Stimulated activated CD8-positive, alpha-beta memory T cell treated with anti-CD3 and anti-CD28 coated beads, Interleukin-15, amount 100 ng/mL, for 48 hours (primary cell): ENCODE measurements at places on chromosomes 2 and 18.

GRCh38 chr2:28855977-28856376 is 14.1 kb downstream of the TRMT61B start:
- no peak for DNase-seq

DNA sequence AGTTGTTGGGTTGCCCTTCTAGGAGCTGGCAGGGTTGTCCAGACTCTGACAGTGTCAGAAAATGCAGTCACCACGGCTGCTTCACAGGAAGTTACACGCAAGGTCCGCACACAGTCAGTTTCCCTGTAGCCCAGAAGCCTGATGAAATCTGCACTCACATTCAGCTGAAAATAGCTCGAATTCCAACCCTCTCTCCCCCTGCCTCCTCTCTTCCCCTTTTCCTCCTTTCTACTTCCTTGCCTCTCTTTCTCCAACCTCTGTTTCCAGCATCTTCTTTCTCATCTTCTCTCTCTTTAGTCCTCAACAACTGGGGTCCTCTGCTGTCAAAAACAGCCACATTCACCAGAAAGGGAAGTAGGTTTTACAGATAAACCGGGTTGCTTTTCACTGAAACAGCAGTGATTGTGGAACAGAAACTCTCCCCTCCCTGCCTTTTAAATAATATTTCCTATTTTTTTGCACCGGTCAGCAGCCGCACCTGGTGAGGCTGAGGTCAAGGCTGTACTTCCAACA is 69.3 kb downstream of the BCL11A start:
- no peak for DNase-seq

DNA sequence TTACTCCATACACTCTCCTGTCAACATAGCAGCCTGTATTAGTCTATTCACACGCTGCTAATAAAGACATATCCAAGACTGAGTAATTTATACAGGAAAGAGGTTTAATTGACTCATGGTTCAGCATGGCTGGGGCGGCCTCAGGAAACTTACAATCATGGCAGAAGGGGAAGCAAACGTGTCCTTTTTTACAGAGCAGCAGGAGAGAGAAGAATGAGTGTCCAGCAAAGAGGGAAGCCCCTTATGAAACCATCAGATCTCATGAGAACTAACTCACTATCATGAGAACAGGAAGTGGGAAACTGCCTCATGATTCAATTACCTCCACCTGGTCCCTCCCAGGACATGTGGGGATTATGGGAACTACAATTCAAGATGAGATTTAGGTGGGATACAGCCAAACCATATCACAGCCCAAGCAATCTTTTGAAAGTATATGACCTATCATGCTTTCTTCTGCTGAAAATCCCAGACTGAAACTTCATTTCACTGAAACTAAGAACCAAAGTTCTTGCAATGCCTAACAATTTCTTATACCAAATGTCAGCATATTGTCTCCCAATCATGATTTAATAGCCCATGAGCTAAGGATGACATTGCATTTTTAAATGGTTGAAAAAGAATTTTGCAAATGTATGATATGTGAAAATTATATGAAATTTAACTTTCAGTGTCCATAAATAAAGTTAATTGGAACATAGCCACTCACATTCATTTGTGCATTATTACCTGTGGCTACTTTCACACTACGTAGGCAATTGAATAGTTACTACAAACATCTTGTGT is 686.8 kb upstream of the ZEB2 start:
- DNase-seq, result no peak

DNA sequence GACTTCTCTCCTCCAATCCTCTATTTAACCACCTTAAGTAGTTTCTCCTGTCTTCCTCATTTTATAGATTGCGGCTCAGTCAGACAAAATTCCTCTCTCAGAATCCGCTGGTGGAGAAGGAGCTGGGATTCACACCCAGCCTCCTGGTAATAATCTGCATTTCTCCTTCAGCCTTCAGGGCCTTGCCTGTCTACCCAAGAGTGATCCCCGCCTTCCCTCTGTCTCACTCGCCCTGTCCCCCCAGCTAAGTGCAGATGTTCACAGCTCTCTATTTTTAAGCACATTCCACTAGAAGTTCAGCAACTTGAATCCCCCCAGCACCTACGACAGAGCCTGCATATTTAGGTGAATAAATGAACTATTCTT is 212.5 kb upstream of the HAAO start:
- DNase-seq, result no peak

- no peak for DNase-seq
Measured at GRCh38 chr2:169509298-169509885, at the start of gene KLHL41. TSS of gene KLHL41 (plus strand) at chr2:169509702. CDS start at chr2:169509779, 77 bp downstream.

DNA sequence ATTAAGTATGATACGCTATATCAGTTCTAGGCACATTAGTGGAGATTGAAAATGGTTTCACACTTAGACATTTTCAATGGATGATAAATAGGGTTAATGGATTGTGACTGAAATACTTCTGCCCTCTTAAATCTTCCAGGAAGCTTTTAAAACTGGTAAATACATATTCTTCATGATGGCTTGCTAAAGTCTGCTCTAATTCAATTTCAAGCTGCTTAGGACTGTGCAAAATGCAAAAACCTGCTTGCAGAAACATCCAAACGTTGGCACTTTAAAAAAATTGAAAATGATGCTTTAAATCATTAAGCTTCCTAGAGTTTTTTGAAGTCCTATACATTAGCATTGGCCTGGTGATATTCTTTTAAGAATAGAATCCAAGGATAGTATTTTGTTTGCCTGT is 214.8 kb upstream of the FSHR start:
- no peak for DNase-seq

DNA sequence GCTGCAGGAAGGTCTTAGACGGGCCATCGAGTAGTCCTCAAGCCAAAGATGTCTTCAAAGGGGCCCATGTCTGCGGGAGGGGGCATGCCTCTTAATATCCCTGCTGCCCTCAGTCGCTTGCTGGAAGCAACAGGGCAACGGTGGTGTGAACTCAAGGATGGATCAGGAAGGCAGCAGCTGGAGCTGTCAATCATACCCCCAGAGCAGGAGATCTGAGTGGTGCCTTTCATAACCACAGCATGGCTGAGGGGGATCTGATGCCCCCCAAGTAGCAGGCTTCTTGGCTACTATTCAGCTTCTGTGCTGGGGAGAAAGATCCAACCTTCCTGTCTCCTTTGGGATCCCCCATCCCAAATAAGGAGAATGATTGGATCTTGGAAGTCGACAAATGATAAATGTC is 46.4 kb downstream of the INSIG2 start:
- no peak for DNase-seq

GRCh38 chr2:53949457-53949856 is 21.3 kb downstream of the PSME4 start:
- no peak for DNase-seq

DNA sequence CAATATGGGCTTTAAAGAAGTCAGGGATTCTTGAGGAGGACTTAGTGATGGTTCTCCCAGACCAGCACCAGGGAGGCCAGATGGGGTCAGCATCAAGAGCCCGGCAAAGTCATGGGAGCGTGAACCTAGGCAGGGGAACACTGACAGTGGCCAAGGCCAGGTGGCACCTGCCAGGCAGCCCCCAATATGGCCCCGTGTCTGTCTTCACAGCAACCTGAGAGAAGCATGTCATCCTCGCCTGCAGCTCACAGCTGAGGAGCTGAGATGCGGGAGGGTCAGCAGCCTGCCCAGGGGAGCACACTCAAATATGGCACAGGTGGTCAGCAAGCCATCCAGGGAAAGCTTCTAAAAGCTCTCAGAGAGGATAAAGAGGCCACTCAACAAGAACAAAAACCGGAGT is 105.7 kb upstream of the GPC1 start:
- DNase-seq, result no peak

DNA sequence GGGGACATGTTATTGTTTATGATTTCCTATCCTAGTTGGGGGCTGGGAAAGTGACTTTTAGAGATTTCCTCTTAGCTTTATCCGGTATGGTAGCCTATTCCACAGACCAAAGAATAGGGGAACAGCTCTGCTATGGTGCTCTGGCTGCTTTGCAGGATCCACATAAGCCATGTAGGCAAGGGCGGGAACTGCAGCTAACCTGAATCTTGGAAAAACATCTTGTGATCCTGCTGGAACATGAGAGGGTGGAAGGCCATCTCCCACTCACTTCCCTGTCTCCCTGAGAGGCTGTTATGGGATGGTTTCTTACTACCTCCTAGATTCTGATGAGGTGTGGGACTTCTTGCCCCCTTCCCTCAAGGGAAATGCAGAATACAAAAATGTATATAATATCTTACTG is 2.0 kb upstream of the DARS1 start:
- DNase-seq, result no peak

GRCh38 chr2:191857259-191857805 is 10.4 kb upstream of the CAVIN2 start:
- DNase-seq, result no peak

GRCh38 chr2:231886071-231886681 is 40.0 kb downstream of the NPPC start:
- DNase-seq, result no peak

DNA sequence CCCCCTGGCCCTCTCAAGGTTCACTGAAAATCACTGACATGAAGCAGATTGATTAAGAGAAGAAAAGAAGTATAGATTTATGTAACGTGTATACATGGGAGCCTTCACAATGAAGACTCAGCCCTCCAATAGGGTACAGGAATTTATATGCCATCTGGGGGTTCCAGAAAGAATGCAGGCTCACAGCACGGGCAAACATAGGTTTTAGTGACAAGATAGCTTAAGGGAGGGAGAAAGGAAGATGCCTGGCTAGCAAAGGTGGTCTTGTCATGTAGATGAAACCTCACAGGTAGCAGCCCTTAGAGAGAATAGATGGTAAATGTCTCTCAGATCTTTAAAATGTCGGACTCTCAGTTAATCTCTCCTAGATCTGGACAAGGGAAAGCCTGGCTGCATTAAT is 173.9 kb downstream of the RNF152 start:
- DNase-seq, result no peak

DNA sequence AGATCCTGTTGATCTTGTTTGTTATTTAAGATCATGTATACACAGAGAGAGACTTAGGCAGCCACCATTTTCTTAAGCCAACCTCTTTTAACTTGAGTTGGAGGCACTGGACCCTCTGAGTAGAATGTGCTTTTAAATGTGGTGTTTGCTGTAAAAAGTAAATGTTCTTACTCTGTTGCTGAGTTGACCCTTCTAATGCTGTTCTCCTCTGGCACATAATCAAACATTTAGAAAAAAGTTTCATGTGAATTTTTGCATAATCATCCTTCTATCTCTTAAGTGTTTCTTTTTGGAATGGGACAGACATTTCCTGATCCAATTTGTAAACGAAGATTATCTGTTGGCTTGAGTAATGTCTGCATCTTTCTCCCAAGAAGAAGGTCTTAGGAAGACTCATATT is 255.1 kb upstream of the ETAA1 start:
- DNase-seq, result no peak

DNA sequence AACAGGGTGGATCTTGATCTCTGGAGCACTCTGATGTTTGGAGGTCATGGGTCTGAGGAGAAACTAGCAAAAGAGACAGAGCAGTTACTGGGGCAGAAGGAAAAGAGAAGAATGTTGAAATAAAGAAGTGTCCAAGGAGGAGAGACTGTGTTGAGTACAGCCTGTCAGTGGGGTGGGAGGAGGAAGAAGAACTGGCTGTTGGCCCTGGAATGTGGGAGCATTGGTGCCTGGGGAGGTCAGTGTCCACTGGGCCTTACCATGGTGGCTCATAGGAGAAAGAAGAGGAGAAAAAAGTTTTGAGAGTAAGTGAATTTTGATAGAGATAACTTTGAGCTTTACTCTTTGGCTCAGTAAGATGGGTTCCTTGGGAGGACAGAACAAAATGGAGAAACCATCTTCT is 499.0 kb downstream of the TXNL1 start:
- DNase-seq, result no peak

DNA sequence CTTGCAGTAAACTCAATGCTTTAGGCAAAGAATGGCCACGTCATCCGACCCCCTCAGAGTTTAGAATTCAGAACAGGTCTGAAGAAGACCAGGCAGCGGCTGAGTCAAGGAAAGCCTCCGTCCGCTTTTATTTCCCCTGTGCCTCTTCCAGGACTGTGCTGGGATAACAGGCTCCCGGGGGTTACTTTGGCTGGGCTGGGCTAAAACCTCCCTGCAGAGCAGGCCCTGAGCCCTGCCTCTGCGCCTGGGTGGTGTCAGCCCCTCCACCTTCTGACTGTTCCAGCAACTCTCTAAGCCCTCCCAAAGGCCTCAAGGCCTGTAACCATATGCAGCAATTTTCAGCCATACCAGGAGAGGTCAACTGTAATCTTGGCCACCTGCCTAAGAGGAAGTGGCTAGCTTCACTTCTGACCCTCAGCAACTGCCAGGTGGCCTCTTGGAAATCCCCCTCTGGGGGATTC is 166.5 kb downstream of the RPIA start:
- no peak for DNase-seq

DNA sequence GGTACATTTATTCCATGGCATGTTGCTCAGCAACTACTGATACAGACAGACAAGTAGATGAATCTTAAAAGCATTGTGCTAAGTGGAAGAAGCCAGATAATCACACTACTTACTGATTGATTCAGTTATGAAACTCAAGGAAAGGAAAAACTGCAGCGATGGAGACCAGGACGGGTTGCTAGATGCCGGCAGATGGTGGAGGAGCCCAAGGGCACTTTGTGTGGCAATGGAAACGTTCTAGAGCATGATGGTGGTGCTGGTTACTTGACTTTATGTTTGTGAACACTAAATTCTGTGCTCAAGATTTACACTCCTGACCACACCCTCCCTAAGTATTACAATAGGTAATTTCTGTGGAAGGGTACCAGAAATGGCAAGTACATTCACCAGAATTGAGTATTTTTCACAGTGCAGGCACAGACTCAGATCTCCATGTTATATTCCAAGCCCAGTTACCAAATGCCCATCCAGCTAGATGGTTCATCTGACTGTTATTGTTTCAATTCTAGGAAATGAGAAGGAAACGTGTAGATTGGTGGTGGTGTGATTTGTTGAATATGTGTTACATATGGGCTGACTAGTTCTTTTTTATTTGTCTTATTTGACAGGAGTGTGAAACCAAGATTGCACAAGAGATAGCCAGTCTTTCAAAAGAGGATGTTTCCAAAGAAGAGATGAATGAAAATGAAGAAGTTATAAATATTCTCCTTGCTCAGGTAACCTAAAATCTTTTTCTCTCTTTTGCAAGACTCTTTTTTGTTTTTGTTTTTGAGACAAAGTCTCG is 55.1 kb downstream of the RALBP1 start:
- no peak for DNase-seq

- no peak for DNase-seq
Measured at GRCh38 chr2:237541243-237541642, 25.1 kb upstream of the PRLH start.

DNA sequence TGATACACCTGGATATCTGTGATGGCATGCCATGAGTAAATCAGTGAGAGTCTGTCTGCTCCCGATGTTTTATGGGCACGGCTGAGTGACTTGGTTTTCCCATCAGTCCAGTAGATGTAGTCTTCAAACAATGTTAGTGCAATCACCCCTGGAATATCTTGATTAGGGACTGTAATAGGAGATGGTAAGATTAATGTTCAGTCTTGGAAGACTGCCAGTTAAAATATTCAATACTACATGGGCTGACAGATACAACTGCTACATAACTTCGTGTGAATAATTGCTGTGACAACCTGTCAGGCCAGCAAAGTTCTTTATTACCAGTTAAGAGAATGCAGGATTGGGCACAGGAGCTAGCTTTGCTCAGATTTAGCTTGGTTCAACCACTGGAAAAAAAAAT is 1673.3 kb downstream of the LRP1B start:
- DNase-seq, result no peak

GRCh38 chr2:110732422-110733413 is at the start of gene ACOXL:
TSS of gene ACOXL (plus strand) at chr2:110732573. CDS start at chr2:110768390, 35,817 bp downstream.
- DNase-seq, result no peak
